ENCODE measurements at places on chromosomes 2 and 18.

DNA sequence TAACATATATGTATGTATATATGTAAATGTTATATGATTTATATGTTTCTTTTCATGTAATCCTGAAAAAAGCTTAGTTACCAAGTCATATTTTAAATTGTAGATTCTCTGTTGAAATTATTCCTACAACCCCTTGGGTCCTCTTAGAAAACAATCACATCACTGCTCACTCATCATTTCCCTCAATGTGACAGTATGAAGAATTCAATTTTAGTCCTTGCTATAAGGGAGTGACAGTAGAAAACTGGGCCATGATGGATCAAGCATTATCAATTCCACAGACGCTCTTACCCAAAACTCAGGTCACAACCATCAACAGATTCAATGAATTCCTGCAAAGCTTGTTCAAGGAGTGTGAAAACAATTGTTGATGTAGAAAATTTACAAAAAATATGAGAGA, 1389.5 kb upstream of the ACVR2A start:
- DNase-seq, result no peak

DNA sequence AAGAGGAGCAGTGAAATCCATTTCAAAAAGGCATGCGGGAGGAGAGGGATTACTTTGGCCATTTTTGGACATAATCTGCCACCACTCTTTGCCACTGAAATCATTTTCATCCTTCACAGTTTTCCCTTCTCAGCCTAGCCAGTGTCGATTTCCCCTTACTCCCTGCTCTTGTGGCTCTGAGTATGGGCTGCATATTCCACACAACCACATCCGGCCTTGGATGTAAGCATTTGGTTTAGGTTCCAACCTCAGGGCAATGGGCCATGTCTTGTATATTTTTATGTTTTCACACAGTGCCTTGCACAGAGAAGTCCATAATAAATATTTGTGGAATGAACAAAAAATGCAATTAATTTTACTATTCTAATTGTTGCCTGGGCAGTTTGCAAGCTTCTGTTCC, 7.7 kb upstream of the SERPINE2 start:
- DNase-seq, result no peak

GRCh38 chr2:144989579-144990270, 469.8 kb upstream of the ZEB2 start:
- no peak for DNase-seq

- no peak for DNase-seq
These were observed 19.3 kb upstream of the CSRNP3 start for GRCh38 chr2:165450156-165450555.
